ENCODE measurements at places on chromosomes 1 and 21.

DNA sequence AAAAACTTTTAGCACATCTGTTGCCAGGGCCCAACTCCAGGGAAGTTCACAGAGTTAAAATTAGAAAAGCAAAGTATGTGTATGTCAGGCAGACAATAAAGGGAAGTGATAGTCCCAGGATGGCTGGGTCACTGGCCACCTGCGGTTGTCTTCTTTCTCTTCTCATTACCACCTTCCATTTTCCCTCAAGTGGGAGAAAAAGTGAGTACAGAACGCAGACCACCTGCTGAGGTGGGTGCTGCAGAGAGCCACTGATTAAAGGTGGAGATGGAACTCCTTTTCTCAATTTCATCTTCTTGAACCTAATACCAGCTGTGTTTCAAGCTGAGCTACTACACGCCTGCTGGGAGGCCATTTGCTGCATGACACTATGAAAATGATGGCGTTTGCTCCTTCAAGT, 88.8 kb upstream of the PDE4B start:
- no peak for DNase-seq

- no peak for DNase-seq
These were observed 996 bp upstream of the MGST3 start for GRCh38 chr1:165629848-165630628.

DNA sequence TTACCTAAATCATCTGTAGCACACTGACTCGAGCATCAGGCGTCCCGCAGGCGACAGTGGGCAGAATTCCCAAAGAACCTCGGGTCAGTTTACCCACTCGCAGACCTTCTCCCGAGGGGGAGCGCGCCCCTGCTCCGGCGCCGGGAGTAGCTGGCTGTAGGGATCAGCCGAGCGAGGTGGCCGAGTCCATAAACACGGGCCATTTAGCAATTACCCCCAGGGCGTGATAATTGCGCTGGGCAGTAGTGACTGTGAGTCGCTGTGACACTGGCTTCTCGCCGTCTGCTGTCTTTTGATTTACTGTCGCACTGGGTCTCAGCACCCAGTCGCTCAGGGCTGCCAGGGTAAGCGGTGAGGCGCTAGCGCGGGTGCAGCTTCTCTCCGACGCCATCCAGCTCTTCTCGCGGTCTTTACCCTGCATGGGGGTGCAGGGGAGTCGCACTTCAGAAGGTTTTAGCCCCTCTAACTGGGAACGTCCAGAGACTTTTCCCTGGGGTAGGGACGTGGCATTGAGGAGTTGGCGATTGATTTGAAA, 16.2 kb downstream of the HLX start:
- DNase-seq, result no peak

DNA sequence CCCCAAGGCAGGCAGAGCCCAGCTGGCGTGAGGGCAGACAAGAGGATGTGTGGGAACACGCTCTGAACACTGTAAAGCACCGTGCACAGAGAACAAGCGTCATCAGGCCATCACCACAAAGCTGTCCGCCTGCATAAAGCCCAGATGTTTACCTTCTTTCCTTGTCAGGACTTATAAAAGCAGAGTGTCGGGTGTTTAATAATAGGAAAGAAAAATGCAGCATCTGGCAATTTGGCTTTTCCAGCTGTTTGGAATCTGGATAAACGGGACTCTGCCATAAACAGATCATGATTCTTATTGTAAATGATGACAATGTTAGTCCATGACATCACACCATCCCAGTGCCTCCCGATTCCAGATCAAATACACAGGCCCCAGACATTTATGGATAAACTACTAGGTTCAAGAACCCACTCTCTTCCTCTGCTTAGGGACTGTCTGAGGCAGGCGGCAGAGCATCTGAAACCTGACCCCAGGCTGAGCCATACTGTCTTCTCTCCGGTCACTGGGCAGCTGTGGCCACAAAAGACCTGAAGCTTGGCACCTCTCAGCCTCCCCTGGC, 4.2 kb downstream of the GLIS1 start:
- no peak for DNase-seq

GRCh38 chr1:93078638-93078985, 471 bp upstream of the MTF2 start:
- DNase-seq, result no peak

DNA sequence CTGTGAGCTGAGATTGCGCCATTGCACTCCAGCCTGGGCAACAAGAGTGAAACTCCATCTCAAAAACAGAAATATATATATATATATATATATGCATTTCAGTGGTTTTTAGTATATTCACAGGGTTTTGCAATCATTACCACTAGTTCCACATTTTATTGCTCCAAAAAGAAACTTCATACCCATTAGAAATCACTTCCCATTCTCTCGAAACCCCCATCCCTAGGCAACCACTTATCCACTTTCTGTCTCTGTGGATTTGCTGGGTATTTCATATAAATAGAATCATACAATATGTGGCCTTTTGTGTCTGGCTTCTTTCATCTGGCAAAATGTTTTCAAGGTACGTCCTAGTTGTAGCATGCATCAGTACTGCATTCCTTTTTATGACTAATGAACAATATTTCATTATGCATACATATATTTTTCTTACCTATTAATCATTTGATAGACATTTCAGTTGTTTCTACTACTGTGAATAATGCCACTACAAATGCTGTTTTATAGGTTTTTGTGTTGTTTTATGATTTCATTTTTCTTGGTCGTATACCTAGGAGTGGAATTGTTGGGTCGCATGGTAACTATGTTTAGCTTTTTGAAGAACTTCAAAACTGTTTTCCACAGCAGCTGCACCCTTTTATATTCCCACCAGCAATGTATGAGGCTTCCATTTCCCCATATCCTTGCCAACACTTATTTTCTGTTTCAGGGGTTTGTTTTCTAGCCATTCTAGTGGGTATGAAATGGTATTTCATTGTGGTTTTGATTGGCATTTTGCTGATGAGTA, 95.9 kb downstream of the PHTF1 start:
- no peak for DNase-seq

- DNase-seq, result no peak
These were observed 105.2 kb downstream of the NFIA start for GRCh38 chr1:61187352-61188086.

Data from stimulated activated CD8-positive, alpha-beta memory T cell treated with anti-CD3 and anti-CD28 coated beads, Interleukin-7, amount 100 ng/mL, for 1 hour (primary cell).